HAP-1 (cell line): ENCODE measurements at places on chromosomes 11 and 22.

GRCh38 chr11:130390071-130390758 lies 38.2 kb downstream of the ADAMTS8 start:
- no peak for DNase-seq

DNA sequence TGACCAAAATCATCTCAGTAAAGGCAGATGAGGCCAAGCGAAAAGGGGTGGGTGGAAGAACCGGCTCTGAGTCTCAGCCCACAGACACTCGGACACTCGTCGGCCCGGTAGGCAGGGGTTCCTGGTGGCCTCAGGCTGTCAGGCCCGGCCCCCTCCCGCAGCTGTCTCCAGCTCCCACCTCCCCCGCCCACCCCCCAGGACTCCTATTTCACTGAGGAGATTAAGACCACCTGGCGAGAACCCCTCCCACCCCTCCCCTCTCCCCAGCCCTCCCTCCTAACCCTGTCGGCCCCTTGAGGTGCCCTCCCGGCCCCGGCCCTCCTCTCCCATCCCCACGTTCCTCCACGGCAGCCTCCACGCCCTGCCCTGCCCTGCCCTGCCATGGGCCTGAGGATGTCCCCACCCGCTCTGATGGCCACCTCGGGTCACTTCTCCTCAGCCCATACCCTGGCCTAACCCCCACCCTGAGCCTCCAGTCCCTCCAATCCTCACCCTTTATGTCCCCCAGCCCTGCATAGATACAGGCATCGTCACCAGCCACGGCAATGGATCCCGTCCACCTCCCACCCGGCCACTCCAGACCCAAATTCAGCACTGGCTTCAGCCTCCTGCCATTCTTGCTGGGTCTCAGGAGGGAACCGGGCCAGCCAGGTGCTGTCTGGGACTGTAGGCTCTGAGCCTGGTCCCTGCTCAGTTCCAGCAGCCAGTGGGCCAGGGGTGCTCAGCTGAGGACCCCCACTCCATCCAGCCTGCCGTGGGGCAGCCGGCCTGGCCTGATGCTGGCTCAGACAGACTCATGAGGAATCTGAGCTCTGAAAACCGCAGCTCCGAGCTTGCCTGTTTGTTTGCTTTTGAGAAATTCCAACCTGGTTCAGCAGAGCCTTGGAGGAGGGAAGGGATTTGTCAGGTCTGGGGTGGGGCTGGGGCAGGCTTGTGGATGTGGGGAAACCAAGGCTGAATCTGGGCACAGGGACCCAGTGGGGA lies 9.8 kb upstream of the TBX1 start:
- no peak for DNase-seq

- no peak for DNase-seq
Measured at GRCh38 chr11:44453871-44454270, 111.6 kb upstream of the CD82 start.

DNA sequence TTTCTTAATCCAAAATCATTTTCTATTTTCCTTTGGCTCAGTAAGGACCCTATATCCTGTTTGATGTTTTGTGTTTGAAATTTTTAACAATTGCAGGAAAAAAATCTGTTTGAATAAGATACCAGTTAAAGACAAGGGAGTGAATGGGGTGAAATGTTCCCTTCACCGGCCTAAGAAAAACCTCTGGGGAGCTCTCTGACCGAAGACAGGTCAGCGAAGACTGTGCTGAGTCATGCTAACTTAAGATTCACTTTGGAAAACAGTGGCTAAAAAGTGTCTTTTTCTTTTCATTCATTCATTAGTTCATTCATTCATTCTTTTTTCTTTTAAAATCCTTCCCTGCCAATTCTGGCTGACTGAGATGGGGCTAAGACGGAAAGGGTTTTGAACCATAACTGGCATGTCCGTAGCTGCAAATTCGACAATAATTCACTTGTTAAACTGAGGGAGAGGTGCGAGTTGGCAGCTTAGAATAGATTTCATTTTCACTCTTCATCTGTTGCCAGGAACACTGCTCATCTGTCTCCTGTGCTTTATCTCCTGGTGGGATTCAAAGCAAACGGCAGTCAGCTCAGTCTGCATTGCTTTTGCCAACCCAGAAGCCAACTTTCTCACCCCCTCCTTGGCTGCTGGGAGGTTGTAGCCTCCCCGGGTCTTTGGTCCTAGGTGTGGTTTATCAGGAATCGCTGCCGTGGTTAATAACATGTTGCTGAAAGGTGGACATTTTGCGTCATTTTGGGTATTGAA lies 434.0 kb upstream of the LARGE1 start:
- no peak for DNase-seq

- DNase-seq, result no peak
Measured at GRCh38 chr11:111829185-111829968, 42.0 kb downstream of the ALG9 start.

- DNase-seq, result no peak
Measured at GRCh38 chr11:81669935-81670543, 1063.6 kb downstream of the FAM181B start.

GRCh38 chr11:108786281-108786990 lies 121.6 kb downstream of the DDX10 start:
- peak; percentile 95 for DNase-seq

GRCh38 chr11:22192642-22193347 lies at the start of gene ANO5:
ANO5 (plus strand) TSS chr11:22193085; CDS start chr11:22193493, 408 bp downstream.
- DNase-seq, result peak; percentile 89

DNA sequence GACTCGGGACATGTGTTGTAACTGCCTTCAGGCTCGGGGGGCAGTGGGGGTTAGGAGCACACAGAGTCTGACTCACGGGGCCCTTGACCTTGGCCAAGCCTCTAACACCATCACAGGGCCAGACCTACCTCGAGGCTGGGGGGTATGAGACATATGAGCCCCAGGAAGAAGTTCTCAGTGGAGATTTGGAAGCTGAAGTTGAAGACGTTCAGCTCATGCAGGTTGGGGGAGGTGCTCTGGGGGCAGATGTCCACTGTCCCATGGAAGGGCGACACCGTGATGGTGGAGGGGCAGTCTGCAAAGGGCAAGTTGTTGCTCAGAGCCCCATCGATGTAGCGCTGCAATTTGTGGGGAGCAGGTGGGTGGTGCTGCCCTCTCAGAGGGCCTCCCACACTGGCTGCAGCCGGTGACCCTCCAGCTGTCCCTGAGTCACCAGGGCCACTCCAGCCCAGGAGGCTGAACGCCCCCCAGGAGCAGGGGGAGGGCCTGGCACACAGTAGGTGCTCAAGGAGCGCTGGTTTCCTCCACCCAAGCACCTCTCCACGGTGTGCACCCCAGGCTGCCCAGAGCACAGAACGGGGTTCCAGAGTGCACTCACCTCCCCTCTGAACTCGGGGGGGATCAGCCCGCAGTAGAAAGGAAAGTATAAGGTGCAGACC lies 2.5 kb downstream of the PNPLA5 start:
- no peak for DNase-seq

DNA sequence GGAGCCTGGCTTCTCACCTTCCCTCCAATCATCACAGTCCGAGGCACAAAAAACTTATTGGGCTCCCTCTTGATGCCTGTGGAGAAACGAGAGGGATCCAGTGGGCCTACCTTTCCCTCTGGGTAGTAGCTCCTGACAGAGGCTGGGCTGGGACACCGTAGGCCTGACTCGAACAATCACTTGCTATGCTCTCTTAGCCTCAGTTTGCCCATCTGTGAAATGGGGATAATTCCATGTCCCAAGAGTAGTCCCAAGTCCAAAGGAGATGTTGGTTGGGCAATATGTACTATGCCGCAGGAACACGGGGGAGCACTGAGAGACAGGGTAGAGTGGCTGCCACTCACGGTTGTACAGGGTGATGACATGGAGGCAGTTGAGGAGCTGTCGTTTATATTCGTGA lies 7.6 kb upstream of the RASGRP2 start:
- DNase-seq, result no peak

- DNase-seq, result no peak
Measured at GRCh38 chr11:19832086-19832750, 119.6 kb downstream of the NAV2 start.

- DNase-seq, result no peak
Measured at GRCh38 chr22:24506802-24507438, 11.8 kb downstream of the UPB1 start.

DNA sequence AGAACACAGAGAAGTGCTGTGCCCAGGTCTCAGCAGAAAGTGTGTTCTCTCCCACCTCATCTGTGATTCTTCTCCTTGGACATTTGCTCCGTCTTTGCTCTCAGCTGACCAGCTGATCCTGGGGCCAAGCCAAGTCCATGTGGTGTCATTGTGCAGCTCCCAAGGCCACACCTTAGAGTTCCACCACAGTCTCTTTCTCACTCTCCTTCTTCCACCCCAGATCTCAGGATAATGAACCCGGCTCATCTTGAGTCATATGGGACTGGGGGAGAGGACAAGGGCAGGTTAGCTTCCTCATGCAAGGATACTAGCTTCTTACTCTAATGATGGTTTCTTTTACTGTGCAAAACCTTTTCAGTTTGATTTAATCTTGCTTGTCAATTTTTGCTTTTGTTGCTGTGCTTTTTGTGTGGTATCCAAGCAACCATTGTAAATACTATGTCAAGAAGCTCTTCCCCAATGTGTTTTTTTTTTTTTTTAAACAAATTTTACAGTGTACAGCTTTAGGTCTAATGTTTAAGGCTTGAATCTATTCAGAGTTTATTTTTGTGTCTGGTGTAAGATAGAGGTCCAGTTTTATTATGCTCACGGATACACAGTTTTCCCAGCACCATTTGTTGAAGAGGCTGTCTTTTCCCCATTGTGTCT lies 75.0 kb upstream of the OR4B1 start:
- peak; percentile 50 for DNase-seq

- DNase-seq, result no peak
Measured at GRCh38 chr22:39748877-39749276, 144.7 kb downstream of the ENTHD1 start.

GRCh38 chr22:26238596-26238995 lies 69.3 kb downstream of the SEZ6L start:
- DNase-seq, result no peak

DNA sequence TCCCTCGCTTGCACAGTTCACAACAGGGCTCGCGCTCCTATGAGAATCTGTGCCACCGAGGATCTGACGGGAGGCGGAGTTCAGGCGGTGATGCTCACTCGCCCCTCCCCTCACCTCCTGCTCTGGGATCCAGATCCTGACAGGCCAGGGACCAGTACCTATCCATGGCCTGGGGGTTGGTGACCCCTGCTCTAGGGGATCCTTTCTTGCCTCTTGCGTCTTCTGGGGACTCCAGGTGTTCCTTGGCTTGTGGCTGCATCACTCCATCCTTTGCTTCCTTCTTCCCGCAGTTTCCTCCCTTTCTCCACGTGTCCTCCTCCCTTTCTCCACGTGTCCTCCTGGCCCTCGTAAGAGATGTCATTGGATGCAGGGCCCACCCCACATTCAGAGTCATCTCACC lies 30.6 kb upstream of the KRTAP5-7 start:
- DNase-seq, result no peak
